MG63 (cell line): ENCODE measurements at places on chromosomes 5 and 9. TPM values are rescaled to one million over a fixed set of nuclear protein-coding genes. Genes with fewer than 3 reads are reported as not detected.
A peak's percentile ranks its signal among the peaks of the same experiment; 100 is the strongest.

The SERF1B gene
- total RNA-seq: 32.3 and 82.1 TPM in 2 replicates

The PCDHB16 gene
- 0.10 and 1.2 TPM in 2 replicates for total RNA-seq

The PDE6A gene
- not detected in 2 replicates for total RNA-seq

The DNAI1 gene
- not detected in 2 replicates for total RNA-seq

The RELL2 gene
- total RNA-seq: 13.2 and 15.1 TPM in 2 replicates

The ANKRD31 gene
- total RNA-seq: not detected in 2 replicates

The TPM2 gene
- total RNA-seq: 2,986 and 3,667 TPM in 2 replicates

The PAEP gene
- total RNA-seq: not detected in 2 replicates

The IL33 gene
- 0.25 and 0.69 TPM in 2 replicates for total RNA-seq

The CDH12 gene
- not detected in 2 replicates for total RNA-seq

The GPR21 gene
- total RNA-seq: not detected in 2 replicates

The TRAPPC13 gene
- total RNA-seq: 14.7 and 18.8 TPM in 2 replicates

The PPP2R2B gene
- total RNA-seq: 3.9 and 9.1 TPM in 2 replicates

GRCh38 chr5:131302506-131302905, 38.7 kb downstream of the CDC42SE2 start:
- DNase-seq: no peak

- no peak for DNase-seq
Observed at GRCh38 chr5:55286411-55286933, 21.0 kb downstream of the DHX29 start.

DNA sequence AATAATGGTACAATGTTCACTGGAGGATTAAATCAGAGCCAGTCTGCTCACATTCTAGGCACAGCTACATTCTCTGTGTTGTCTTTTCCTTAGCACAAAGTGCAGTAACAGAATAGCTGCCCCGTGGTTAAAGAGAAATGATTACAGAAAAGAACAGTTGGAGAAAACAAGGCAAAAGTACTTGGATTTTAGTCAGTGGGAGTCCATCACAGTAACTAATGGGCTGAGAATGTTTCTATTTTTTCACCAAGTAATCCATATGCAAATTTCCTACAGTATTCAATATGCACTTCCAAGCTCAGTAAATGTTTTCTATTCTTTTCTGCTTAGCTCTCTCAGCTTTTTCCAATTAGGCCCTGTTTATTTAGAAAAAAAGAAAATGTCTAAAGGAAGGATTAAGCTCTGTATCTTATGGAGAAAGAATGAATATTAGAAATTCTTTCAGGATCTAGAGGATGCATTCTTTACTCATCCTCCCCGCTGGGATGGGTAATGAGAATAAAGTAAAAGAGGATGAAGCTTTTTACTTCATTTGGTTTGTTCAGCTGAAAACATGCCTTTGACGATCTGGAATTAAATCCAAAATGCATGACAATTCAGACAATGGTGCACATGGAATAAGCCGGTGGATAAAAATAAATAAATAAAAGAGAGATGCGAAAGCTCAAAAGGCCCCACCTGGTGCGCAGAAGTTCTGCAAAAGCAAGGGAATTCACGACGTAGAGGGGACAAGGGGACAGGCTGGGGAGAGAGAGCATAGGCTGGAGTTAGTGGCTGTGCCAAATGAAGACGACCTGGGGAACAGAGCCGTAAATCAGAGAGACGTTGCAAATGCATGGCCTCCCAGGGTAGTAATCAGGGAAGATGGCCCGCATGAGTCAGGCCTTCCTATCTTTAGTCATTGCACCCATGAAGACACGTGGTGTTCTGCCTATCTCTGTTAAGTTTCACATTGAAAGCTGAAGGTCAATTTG, 345.2 kb downstream of the GLIS3 start:
- no peak for DNase-seq

DNA sequence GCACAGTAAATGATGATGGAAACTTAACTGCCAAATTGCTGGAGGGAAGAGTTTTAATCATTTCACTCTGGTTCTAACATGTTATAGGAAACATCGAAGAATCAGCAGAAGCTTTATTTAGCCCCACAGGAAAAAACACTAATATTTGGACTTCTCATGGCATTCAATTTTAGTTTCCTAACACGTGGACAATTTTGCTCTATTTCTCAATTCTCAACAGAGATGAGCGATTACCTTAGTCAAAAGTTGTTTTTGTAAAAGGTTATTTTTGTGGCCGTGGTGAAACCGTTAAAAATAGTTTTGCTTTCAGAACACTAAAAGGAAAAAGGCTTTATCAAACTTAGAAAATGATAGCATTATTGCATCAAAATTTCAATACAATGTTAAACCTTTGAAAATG, 235.2 kb downstream of the PLK2 start:
- no peak for DNase-seq

- DNase-seq: peak; percentile 44
Observed at GRCh38 chr5:160451281-160451680, 29.6 kb downstream of the PTTG1 start.

- no peak for DNase-seq
Observed at GRCh38 chr9:14006386-14007187, 307.4 kb downstream of the NFIB start.

- DNase-seq: no peak
Observed at GRCh38 chr5:102554082-102554481, 55.3 kb upstream of the SLCO6A1 start.

GRCh38 chr5:76855961-76856360, 6.1 kb downstream of the S100Z start:
- no peak for DNase-seq

GRCh38 chr9:5982317-5982716, 33.1 kb downstream of the RANBP6 start:
- DNase-seq: no peak

DNA sequence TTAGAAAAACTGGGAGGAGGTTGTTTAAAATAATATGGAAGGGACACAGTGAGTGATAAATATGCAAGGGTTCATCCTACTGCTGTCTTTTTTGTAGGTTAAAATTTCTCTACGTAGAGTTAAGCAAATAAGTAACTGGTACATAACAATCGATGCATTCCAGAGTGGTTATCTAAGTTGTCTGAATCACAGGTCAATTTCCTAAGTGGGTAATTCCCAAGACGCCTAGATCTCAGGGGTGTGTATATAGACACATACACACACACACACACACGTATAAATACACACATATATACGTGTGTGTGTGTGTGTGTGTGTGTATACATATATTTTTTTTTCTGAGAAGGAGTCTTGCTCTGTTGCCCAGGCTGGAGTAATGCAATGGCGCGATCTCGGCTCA, 22.3 kb downstream of the CAAP1 start:
- DNase-seq: no peak

- no peak for DNase-seq
Observed at GRCh38 chr9:18366184-18366583, 107.8 kb upstream of the ADAMTSL1 start.

- DNase-seq: no peak
Observed at GRCh38 chr5:60703944-60704343, 4.0 kb upstream of the DEPDC1B start.

DNA sequence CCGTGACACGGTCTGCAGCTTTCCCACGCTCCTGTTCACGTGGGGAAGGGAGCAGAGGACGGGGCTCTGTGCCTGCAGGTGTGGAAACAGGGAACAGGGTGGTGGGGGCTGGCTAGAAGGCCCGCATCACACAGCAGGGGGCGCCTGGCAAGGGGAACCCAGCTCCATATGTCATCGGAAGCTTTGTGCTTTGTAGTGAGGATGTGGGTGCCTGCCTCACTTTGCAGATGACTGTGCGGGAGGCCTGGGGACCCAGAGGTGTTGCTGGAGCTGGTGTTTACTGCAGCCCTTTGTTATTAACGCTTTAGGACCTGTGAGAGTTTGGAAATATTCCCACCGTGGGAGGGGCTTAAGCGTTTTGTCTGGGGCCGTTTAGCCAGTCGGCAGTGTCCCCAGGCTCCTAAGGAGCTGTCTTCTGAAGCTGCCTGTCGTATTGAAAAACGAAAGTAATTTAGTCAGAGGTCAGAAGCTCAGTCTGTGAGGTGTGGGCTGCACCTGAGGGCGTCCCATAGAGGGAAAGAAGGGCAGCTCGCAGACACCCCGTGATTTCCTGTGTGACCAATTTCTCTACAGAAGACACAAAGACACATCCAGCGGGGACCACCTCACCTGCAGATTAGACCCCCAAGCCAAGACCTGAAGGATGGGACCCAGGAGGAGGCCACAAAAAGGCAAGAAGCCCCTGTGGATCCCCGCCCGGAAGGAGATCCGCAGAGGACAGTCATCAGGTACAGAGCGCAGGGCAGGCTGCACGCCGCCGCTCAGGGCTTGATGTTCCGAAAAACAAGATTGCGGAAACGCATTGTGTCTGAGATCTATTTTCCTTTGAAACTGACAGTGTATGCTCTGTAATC, 9.1 kb downstream of the MAN1B1 start:
- no peak for DNase-seq

- no peak for DNase-seq
Observed at GRCh38 chr5:109242518-109242917, 167.3 kb downstream of the PJA2 start.

- no peak for DNase-seq
Observed at GRCh38 chr5:127830157-127830556, 127.0 kb downstream of the CCDC192 start.

GRCh38 chr5:136330353-136331038, 34.8 kb downstream of the TRPC7 start:
- DNase-seq: no peak

- no peak for DNase-seq
Observed at GRCh38 chr5:126269511-126269910, 153.7 kb upstream of the GRAMD2B start.

DNA sequence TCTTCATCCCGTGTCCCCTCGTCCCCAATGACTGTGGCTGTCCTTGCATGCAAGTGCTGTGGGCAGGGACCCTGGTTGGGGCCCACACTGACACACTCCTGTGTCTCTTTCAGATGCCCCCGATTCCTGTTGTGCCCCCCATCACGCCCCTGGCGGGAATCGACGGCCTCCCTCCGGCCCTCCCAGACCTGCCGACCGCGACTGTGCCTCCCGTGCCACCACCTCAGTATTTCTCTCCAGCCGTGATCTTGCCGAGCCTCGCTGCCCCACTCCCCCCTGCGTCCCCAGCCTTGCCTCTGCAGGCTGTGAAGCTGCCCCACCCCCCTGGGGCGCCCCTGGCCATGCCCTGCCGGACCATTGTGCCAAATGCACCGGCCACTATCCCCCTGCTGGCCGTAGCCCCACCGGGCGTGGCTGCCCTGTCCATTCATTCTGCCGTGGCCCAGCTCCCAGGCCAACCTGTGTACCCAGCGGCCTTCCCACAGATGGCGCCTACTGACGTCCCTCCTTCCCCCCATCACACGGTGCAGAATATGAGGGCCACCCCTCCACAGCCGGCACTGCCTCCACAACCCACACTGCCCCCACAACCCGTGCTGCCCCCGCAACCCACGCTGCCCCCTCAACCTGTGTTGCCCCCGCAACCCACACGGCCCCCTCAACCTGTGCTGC, 75.0 kb downstream of the WNK2 start:
- DNase-seq: no peak

GRCh38 chr5:68116868-68117411, 98.6 kb upstream of the PIK3R1 start:
- DNase-seq: no peak

- no peak for DNase-seq
Observed at GRCh38 chr9:135051316-135052038, 36.0 kb upstream of the OLFM1 start.

- DNase-seq: no peak
Observed at GRCh38 chr5:180816608-180817534, 14.3 kb upstream of the MGAT1 start.

DNA sequence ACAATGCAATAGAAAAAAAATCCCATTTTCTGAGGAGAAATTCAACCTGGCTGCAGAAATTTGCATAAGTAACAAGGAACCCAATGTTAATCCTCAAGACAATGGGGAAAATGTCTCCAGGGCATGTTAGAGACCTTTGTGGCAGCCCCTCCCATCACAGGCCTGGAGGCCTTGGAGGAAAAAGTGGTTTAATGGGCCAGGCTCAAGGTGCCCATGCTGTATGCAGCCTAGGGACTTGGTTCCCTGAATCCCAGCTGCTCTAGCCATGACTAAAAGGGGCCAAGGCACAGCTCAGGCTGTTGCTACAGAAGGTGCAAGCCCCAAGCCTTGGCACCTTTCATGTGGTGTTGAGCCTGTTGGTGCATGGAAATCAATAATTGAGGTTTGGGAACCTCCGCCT, 66.5 kb downstream of the ALDH1A1 start:
- DNase-seq: no peak

GRCh38 chr5:77015938-77016569, 14.2 kb upstream of the AGGF1 start:
- no peak for DNase-seq

- no peak for DNase-seq
Observed at GRCh38 chr9:125255781-125256391, 5.7 kb upstream of the GAPVD1 start.

GRCh38 chr5:77172713-77173328, 37.7 kb upstream of the PDE8B start:
- no peak for DNase-seq

- no peak for DNase-seq
Observed at GRCh38 chr5:44935262-44935661, 126.5 kb downstream of the MRPS30 start.

DNA sequence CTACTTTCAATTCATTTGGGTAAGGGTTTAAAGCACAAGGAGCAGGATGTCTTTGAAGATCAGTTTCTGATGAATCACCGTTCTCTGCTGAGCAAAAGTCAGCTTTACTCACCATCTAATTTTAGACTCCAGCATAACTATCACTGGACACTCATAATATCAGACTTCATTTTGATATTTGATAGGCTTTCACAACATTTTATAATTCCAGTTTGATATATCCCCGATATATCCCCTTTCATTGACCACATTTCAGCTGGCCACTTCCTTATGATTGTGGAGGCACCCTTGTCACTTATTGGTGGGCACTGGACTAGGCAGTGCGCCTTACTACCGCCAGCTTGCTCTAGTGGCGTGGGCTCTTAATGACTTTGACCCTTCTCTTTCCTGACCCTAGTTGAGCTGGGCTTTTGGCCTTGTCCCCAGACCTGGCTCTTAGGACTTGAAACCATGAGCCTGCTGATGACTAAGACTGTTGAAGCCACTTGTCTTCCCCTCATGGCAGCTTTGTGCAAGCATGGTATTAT, 46.8 kb downstream of the CYSTM1 start:
- DNase-seq: peak; percentile 77

DNA sequence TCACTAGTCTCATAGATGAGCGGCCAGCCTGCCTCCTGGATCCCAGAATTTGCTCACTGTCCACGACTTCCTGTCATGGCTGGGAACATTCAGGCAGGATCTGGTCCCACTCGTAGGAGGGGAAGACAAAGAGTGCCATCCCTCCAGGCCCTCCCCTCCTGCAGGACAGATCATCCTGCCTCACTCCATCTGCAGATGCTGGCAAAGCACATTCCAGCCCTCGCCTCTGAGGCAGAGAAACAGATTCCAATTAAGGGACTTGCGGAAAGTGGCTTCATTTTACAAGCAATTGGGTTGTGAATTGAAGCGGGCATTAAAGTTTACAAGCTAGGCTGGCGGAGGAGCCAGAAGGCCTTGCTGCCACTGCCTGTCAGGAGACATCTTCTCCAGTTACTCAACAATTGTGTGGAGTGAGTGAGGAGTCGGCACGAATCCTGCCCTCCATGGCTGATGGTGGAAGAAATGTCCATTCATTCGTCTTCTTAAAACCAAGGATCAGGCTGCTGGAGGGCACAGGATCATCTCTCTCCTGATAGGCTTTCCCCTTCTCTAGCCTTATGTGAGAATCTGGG, 41.8 kb upstream of the KCNMB1 start:
- no peak for DNase-seq
